ENCODE measurements at places on chromosomes 7 and 10. TPM values are rescaled to one million over a fixed set of nuclear protein-coding genes. Genes with fewer than 3 reads are reported as not detected.
A peak's percentile ranks its signal among the peaks of the same experiment; 100 is the strongest.

- peak; percentile 15 for DNase-seq
Observed at GRCh38 chr10:3935141-3935540, 150.1 kb upstream of the KLF6 start.

DNA sequence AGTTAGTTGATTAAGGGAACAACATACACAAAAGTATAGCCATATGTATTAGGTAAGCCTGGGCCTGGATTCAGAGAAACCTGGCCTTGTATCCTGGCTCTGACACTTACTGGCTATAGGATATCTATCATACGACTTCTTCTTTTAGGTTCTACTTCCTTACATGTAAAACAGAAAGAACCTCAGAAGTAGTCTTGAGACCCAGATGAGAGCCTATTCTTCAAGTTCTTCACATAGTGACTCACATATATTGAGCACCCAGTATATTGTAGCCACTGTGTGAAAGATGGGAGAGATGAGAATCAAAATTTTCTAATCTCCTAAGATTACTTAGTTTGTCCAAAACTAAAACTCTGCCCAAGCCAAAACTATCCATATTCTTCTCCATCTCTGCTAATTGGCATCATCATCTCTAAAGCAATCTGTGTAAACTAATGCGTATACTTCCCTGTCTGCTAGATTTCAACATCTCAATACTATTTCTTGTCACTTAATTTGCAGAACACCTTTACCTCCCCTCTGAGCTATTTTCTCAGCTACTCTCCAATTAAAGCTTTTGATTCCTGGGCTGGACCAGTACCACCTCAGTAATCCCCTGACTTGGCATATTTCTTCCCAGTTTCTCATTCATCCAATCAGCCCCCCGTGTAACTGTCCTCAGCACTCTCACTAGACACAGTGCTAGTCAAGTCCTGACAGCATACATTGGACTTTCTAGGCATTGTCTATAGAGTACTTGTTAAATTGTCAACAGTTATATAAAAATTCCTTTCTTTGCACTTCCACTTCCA, 53.5 kb upstream of the MET start:
- no peak for DNase-seq

DNA sequence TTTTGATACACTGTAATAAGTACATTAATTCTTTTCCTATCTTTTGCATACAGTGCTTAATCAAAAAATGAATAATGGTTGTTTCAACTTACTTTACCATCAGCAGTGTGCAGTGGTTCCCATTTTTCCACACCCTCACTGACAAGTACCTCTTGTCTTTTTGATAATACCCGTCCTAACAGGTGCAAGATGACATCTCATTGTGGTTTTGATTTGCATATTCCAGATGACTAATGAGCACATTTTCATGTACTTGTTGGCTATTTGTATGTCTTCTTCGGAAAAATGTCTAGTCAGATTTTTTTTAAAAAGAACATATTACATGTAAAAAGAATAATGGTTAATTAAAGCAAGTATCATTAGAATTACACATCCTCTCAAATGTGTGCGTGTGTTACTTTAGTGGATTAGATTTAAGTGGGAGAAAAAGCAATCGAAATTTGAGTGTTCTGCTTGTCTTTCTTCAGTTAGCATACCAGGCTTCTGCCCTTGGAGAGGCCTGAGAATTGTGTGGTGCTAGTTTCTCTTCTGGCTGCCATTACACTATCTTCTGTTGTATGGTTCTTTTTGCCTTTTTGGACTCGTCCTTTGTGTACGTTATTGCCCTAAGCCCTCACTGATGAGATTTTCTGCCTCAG, 291.2 kb downstream of the AUTS2 start:
- no peak for DNase-seq

GRCh38 chr10:124820121-124820520, 18.5 kb downstream of the ABRAXAS2 start:
- no peak for DNase-seq

GRCh38 chr10:71774916-71775702, 1.8 kb upstream of the VSIR start:
- no peak for DNase-seq

GRCh38 chr7:106313966-106314365, 29.2 kb upstream of the NAMPT start:
- DNase-seq: no peak

DNA sequence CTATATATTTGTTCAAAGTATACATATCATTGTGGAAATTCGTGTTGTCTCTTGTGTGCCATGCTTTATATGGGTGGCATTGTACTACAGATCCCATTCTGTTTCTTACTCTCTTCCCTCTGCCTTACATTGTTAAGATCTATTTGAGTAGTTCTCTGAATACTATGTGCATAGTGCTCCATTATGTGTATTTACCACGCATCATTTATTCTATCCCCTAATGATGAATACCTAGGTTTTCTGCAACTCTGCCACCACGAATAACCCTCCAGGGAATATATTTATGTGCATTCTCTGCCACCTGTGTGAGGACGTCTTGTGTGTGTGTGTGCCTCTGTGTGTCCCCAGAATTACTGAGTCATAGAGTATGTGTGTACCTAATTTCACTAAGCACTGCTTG, 431.2 kb upstream of the C7orf33 start:
- DNase-seq: no peak

- DNase-seq: no peak
Observed at GRCh38 chr10:8014649-8015048, 39.8 kb upstream of the GATA3 start.

FAM241B gene
- 7.4 TPM for total RNA-seq

Measured in A172 (cell line).